ENCODE measurements at places on chromosomes 5 and 9. TPM values are rescaled to one million over a fixed set of nuclear protein-coding genes. Genes with fewer than 3 reads are reported as not detected.

ESM1 gene
- polyA plus RNA-seq, result 0.50 TPM

- no peak for DNase-seq
- H3K36me3 ChIP-seq, result no peaks in the 10 kb centered on the region
- H3K4me3 ChIP-seq, result no peak overlapping the region
These were observed 64.5 kb downstream of the RASEF start for GRCh38 chr9:82998409-82998808.

SRA1 gene
- 55.5 TPM for polyA plus RNA-seq

PFN3 gene
- polyA plus RNA-seq, result not detected

DNA sequence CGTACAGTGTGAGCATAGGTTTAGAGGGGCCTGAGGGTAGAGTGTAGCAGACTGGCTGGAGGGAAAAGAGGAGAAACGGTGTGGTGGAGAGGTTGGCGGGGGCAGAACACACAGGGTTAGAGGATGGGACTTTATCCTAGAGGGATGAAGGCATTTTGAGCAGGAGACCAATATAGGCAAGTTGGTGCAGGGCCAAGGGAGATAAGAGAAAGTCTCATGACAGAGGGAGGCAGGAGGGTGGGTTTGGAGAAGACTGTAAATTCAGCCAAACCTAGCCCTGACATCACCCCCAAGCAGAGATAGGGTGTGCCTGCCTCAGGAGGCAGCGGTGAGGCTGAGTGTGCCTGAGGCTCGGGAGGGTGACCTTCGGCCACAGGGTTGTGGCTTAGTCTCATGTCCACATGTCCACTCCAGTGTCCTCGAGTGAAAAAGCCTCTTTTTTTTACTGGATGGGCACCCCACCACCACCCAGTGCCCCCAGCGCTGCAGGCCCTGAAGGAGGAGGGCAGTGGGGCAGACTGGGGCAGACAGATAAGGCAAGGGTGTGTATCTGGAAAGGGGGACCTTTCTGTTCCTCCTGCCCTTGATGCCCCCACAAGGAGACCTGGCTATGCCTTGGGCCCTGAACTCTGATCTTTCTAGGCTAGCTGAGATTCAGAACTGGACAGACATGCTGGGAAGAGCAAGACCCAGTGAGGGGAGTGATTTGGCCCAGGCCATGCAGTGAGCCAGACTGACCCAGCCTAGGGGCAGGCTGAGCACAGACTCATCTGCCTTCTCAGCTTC, 108.7 kb downstream of the RGS3 start:
- no peaks in the 10 kb centered on the region for H3K36me3 ChIP-seq
- no peak overlapping the region for H3K4me3 ChIP-seq
- no peaks in the 10 kb centered on the region for H3K27me3 ChIP-seq
- H3K4me1 ChIP-seq, result peaks cover 11% of the 10 kb centered on the region
- DNase-seq, result no peak

DNA sequence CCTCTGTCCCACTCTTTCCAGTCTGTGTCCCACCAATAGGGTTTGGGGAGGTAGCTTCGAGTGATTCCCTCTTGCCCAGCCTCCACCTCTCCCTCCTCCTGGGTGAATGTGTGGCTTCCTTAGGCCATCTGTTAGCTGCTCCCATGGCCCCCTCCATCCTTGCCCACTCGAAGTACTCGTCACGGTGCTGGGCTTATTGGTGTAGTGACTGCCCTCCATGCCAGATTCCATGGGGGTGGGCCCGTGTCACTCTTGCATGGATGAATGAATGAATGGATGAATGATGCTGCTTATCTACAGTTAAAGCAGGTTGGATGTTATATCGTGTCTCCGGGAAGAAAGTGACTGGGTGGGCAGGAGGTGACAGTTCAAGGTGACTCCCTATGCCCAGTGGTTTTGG, 19.1 kb downstream of the HMCN2 start:
- no peaks in the 10 kb centered on the region for H3K36me3 ChIP-seq
- no peaks in the 10 kb centered on the region for H3K4me1 ChIP-seq
- no peak overlapping the region for H3K27ac ChIP-seq

DNA sequence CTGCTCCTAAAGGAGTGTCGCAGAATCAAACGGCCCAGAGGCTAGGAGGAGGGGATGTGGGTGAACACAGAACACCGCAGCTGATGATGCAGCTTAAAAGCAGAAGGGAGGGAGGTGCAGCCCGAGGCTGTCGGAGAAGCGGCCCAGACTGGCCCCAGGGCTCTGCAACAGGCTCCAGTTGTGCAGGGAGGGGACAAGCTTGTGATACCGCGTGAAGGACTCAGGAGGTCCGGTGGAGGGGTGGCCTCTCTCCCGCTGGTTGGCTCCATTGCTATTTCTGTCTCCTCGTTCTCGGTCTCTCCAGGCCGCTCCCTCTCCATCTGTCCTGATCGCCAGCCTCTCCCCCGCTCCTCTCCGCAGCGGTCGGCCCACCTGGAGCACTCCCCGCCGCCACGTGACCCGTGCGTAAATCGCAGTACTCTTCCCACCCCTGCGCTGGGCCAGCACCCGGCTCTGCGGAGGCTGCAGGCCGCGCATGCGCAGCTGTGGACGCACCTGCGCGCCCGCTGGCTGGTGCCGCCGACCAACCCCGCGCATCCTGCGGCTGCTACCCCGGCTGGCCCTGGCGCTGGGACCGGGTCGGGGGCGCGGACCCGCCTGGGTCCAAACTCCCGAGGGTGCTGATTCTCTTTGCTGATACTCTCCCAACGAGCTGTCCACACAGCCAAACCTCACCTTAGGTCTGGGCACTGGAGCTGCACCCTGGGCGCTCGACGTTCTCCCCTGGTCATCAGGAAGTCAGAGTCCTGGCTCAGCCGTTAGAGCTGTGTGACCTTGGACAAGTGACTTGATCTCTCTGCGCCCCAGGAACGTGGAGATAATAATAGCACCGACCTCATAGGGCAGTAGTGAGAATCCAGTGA, 3.7 kb upstream of the STXBP1 start:
- no peak overlapping the region for H3K27ac ChIP-seq
- H3K27me3 ChIP-seq, result no peaks in the 10 kb centered on the region
- H3K4me3 ChIP-seq, result no peak overlapping the region

DNA sequence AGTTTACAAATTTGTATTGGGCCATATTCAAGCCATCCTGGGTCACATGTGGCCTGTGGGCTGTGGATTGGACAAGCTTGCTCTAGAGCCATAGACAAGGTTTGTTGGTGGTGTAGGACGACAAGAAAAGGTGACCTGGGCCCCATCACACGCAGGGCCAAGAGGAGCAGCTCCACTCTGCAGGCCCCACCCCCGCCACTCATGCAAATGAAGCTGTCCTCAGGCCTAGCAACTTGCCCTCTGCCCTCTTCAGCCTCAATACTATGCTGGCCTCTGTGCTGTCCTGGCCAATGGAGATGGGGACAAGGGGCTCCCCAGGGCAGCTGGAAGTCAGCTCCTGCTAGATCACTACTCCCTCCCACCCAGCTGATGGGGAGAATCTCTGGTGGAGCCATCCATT, 55.2 kb upstream of the TMEM252 start:
- no peaks in the 10 kb centered on the region for H3K4me1 ChIP-seq
- H3K4me3 ChIP-seq, result no peak overlapping the region
- no peaks in the 10 kb centered on the region for H3K27me3 ChIP-seq
- DNase-seq, result no peak

- no peak for DNase-seq
- H3K4me3 ChIP-seq, result no peak overlapping the region
- H3K27me3 ChIP-seq, result peaks cover 6% of the 10 kb centered on the region
- H3K36me3 ChIP-seq, result no peaks in the 10 kb centered on the region
These were observed 16.8 kb upstream of the ZBTB43 start for GRCh38 chr9:126788046-126788445.

- H3K36me3 ChIP-seq, result no peaks in the 10 kb centered on the region
- no peak for DNase-seq
- H3K4me1 ChIP-seq, result no peaks in the 10 kb centered on the region
- H3K27ac ChIP-seq, result no peak overlapping the region
- H3K4me3 ChIP-seq, result no peak overlapping the region
These were observed 33.9 kb upstream of the NKX2-5 start for GRCh38 chr5:173268750-173269432.

- peak overlapping the region; percentile 24 for H3K27ac ChIP-seq
- DNase-seq, result no peak
- H3K36me3 ChIP-seq, result no peaks in the 10 kb centered on the region
- no peaks in the 10 kb centered on the region for H3K27me3 ChIP-seq
These were observed 16.1 kb downstream of the RAI14 start for GRCh38 chr5:34672196-34672595.

TEX48 gene
- not detected for polyA plus RNA-seq

GRCh38 chr9:10260501-10260900, 352.3 kb downstream of the PTPRD start:
- peak; percentile 6 for DNase-seq
- no peaks in the 10 kb centered on the region for H3K27me3 ChIP-seq
- no peak overlapping the region for H3K4me3 ChIP-seq
- H3K27ac ChIP-seq, result no peak overlapping the region
- H3K36me3 ChIP-seq, result no peaks in the 10 kb centered on the region

RNF145 gene
- polyA plus RNA-seq, result 74.7 TPM

All from fibroblast of lung (primary cell).